Retinal pigment epithelial cell (primary cell): ENCODE measurements at places on chromosomes 6 and 20.

DNA sequence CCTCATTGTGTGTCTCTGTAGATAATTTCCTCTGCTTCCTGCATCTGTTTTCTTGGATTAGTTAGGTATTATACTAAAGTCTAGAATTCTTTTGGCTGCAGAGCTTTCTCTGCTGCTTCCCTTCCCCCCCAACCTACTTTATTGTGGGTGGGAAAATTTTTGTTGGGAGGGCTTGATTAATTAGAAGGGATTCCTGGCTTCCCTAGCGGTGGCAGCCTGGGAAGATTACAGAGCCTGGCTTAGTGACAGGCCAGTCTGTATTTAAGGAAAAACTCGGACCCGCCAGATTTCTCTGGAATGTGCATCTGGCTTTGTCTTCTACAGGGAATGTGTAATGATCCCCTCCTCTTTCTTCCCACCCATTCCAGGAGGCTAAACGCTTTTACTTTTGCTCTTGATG is 31.2 kb downstream of the SLX4IP start:
- no peak for DNase-seq

- no peak for DNase-seq
These were observed 14.3 kb upstream of the PIM1 start for GRCh38 chr6:37155394-37156312.

- no peak for DNase-seq
These were observed 158.0 kb upstream of the SHLD1 start for GRCh38 chr20:5592165-5592564.

DNA sequence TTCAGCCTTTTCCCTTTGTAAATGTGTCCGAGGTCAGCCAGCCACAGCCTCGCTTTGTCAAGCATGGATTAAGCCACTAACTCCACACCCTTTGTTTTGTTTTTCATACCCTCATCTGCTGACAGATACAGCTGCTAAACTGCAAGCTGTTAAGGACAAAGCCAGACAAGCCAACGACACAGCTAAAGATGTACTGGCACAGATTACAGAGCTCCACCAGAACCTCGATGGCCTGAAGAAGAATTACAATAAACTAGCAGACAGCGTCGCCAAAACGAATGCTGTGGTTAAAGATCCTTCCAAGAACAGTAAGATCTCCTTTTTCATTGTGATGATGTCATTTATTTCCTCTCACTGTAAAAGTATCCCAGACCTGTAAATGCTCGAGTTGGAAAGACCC is 269.3 kb downstream of the ARHGAP18 start:
- no peak for DNase-seq

- no peak for DNase-seq
These were observed 189.8 kb upstream of the FOXQ1 start for GRCh38 chr6:1122083-1122482.

DNA sequence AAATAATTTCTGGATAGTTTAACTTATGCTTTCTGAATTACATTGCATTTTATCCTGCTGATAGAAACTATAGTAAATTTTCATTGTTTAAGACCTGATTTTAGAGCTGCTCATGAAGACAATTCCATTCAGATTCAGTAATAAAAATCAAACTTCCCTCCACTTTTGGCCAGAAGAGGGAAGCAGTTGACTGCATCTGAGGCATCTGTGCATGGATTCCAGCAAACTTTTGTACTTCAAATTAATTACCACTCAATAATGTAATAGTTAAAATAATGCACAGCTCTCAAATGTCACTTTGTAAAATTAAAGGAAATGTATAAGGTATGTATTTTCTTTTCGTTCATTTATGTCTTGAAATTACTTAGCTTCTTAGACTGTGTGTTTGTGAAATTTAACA is 64.2 kb upstream of the SLC35B3 start:
- DNase-seq = no peak

DNA sequence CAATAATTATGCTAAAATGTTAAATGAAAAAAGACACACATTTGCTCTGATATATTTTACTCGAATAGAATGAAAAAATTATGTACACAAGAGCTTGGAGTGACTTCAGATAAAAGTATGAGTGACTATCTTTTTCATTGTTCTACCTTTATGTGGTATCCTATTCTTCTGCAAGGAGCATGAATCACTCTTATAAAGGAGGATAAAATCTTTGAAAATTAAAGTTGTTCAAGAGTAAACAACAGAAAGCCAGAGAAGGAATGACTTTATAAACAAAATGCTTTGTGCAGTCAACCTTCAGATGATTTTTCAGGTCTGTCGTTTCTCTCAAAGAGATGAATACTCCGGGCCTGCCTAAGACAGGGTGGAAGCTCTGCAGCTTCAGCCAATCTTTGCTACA is 215.3 kb downstream of the FOXA2 start:
- no peak for DNase-seq

DNA sequence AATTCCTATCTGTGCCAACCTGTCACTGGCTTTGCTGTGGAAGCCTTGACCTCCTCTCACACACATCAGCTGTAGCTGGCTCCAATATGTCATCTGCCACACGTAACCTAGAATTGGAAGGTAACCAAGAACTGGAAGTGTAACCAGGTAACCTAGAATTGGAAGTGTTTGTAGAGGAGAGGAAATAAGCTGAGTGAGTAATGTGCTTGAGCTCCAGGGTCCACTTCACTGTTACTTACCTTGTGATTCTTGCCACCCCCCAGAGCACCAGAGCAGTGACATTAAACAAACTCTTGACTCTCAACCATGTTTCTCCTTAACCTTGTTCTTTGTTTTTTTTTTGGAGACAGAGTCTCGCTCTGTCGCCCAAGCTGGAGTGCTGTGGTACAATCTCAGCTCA is 350.5 kb downstream of the NRN1 start:
- no peak for DNase-seq

DNA sequence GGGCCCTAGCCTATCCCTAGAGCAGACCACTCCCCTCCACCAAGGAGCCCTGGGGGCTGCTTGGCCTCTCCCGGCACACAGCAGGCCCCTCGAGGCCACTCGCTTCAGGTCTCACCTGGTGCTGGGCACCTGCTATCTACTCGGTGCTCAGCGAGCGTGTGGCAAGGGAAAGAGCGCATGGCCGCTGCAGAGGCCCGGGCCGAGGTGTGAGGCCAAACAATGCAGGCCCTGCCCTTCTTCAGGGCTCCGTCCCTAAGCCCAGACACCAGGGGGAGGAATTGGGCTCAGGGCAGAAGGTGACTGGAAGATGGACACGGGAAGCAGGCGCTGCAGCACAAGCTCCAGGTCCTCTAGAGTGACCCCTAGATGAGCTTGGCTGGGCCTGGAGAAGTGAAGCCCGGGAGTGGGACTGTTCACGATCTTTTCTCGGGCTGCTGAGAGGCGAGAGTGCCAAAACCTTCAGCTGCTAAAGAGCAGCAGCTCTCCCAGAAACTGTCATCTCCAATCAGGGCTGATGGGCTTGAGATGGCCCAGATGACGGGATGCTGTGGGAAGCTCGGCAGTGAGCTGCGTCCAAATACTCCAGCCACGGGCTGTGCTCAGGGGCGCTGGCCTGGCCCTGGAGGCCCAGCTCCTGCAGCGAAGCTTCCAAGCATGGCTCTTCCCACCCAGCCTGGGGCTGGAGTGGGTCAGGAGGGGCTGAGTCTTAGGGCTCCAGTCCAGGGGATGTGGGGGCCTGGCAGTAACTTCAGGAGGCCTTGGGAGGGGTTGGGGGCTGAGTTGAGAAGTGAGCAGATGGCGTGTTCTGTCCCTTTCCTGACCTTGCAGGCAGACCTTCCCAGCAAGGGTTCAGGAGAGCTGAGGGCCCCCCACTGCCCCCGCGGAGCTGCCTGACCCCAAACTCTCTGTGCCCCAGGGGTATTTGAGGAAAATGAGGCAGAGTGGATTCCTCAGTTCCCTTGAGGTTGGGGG is 43.7 kb downstream of the APCDD1L start:
- no peak for DNase-seq

DNA sequence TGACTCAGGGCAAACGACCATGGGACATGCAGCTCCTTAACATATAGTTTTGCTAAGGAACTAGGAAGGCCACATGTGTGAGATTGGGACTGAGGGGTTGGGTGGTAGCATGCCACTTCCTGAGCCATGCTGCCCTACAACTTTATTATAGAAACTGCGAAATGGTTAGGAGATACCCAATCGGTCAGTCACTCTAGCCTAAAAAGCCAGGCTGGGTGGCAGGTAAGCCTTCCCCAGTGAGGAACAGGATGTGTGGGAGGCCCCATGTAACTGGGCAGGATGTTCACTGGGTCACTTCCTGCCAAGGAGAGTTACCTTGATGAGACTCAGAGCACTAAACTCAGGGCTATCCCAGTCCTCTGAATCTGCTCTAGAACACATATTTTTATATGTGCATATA is 123.5 kb downstream of the MAP3K7 start:
- no peak for DNase-seq

DNA sequence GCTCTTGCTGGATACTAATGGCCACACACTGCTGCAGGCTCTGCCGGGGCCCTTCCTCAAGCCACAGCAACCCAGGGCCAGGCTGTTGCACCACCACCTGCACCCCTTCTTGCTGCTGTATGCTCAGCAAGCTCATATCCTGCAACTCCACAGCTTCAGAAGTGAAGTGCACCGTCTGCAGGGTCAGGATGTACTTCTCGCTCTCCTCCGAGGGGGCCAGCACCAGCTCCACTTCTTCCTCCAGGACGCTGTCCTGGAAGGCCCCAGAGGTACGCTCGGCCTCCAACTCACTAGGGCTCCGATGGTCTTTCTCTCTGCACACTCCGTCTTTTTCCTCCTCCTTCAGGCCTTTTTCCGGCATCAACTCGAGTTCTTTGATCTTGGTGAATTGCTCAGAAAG is 1.2 kb downstream of the CTCFL start:
- DNase-seq = no peak
